IMR-90 (cell line): ENCODE measurements at places on chromosomes 7 and 10. TPM values are rescaled to one million over a fixed set of nuclear protein-coding genes. Genes with fewer than 3 reads are reported as not detected.

The AVL9 gene
- 21.7 and 23.6 TPM in 2 replicates for total RNA-seq

DNA sequence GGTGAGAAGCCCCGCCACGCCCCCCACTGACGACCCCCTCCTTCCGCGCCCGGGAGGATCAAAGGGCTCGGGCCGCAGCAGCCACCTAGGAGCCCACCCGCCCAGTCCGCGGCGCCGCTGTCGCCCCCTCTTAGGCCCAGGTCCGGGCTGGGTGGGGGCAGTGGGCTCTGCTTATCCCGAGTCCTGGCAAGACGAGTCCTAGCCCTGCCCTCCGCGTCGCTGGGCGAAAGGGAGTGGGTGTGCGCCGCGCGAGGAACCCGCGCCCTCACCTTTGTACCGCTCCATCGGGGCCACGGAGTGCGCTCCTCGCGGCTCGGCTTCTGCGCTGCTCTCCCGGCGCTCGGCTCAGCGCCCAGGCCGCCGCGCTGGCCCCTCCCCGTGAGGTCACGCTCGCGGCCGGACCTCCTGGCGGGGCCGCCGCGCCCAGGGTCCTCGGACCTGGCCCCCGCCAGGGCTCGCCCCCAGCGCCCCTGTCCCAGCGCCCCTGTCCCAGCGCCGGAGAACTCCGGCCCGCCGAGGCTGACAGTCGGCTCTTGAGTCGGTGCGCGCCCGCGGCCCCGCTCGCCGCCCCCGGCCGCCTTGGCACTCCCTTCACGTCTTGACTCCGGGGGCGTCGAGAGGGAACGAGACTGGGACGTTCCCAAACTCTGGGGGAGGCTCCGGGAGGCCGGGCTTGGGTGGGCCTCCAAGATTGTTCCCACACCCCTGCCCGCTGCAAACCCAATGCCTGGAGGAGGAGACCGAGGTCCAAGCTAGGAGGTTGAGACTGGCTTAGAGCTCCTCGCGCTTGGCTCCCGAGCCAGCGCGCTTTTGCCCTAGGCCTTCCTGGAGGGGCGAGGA lies at the start of gene AFAP1L2:
Gene AFAP1L2 (minus strand): TSS at position 332 of the 840 bp plus-strand sequence. CDS start 47 bp downstream, at position 285.
- H3K4me1 ChIP-seq, result no peaks in the 10 kb centered on the region
- H3K36me3 ChIP-seq, result no peaks in the 10 kb centered on the region
- peak within 1 kb of the TSS; percentile 27; the same call in 1 of the 2 replicates for H3K4me3 ChIP-seq

The CRHR2 gene
- total RNA-seq, result not detected in 2 replicates

GRCh38 chr10:45199205-45199740 lies 116.1 kb downstream of the OR13A1 start:
- no peak overlapping the region for H3K4me3 ChIP-seq
- peaks cover 3% of the 10 kb centered on the region; the same call in 1 of the 2 replicates for H3K27me3 ChIP-seq
- H3K36me3 ChIP-seq, result no peaks in the 10 kb centered on the region
- no peak overlapping the region for H3K27ac ChIP-seq
- H3K4me1 ChIP-seq, result no peaks in the 10 kb centered on the region

GRCh38 chr10:99506416-99506815 lies 26.3 kb upstream of the NKX2-3 start:
- no peaks in the 10 kb centered on the region for H3K4me1 ChIP-seq
- DNase-seq, result no peak
- H3K4me3 ChIP-seq, result no peak overlapping the region
- no peak overlapping the region for H3K27ac ChIP-seq
- peaks cover 5% of the 10 kb centered on the region; the same call in 1 of the 2 replicates for H3K27me3 ChIP-seq
